ENCODE measurements at places on chromosomes 7 and 10.

DNA sequence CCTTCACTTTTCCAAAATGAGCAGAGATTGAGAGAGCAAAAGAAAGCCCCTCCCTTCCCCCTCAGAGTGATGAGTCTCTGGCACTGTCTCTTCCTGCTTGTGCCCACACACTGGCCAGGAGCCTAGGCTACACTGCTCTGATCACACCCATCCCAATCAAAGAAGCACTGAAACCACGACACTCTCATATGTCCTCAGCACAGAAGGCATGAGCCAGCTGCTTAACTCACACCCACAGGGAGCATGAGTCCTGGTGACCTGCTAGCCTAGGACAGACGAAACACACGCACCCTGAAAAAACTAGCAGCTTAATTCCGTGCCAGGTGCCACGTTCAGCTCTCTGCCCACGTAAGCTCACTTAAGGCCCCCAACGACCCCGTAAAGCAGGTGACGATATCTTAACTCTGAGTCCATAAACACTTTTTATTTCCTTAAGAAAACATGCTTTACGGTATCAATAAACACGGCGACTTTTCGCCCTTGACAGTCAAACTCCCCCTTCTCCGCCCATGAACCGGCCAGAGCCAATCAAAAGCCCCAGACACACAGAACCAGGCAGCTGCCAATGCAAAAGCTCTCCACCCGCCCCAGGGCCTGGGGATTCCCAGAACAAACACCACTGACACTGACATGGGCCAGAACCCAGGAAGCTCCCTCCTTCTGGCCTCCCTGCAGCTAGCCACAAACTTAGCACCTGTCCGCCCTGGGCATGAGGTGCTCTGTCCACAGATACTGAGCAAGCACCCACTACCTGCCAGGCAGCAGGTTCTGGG is 69.0 kb downstream of the TNRC18 start:
- no peak for DNase-seq

- DNase-seq = no peak
Measured at GRCh38 chr10:17820943-17821342, 11.8 kb downstream of the MRC1 start.

- no peak for DNase-seq
Measured at GRCh38 chr10:29897999-29898716, 161.2 kb downstream of the JCAD start.

DNA sequence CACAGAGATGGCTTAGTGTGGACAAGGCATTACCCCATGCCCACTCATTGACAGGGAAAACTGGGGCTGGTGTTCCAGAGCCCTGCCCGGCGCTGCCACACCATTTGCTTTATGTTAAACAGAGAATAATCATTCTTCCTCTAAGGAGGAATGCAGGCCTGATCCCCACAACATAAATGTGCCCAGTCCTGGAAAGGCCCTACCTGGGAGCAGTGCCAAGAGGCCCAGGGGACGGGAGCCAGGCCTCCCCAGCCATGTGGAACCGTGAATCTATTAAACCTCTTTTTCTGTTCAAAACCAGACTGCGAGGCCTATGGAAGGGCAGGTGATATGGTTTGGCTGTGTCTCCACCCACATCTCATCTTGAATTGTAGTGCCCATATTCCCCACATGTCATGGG is 264.1 kb downstream of the GRID1 start:
- peak; percentile 31 for DNase-seq

DNA sequence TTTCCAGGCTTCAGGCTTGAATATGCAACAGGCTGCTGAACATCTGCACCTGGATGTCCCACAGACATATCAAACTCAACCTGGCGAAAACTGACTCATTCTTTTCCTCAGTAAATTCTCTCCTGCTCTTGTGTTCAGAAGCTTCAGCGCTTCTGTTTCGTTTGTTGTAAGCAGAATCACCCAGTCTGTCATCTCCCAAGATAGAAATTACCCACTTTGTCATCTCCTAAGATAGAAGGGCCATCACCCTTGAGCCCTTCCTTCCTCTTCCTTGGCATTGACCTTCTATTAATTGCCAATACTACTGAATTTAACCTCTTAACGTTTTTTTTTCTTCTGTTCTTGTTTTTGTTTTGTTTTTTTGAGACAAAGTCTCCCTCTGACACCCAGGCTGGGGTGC is 59.7 kb downstream of the CPED1 start:
- no peak for DNase-seq

DNA sequence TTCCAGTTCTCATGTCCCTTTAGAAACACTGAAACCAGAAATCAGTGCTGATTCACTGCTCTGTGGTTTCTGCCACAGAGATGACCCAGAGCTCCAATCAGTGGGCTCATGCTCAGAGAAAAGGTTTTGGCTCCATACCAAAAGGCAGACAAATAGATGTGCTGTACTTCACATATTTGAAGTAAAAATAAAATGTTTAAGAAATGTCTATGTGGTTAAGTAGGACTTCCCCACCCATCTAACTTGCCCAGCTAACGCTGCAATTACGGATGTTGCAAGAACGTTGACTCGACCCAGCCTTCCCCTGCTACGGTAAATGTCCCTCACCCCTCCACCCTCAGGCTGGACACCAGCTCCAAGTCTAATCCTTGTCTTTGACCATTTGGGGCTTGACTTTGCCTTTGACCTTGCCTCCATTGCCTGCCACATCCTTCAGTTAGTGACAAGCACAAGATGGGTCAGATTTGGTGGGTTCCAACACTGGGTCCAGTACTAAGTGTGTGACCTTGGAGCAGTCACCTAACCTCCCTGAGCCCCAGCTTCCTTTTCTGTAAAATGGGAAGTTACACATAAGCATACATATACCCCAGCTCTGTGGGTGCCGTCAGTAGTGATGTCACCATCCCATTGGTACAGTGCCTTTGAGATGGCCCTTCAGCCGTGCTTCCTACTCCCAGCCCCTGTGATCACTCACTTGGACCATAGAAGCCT is 95.8 kb downstream of the CHST15 start:
- no peak for DNase-seq

DNA sequence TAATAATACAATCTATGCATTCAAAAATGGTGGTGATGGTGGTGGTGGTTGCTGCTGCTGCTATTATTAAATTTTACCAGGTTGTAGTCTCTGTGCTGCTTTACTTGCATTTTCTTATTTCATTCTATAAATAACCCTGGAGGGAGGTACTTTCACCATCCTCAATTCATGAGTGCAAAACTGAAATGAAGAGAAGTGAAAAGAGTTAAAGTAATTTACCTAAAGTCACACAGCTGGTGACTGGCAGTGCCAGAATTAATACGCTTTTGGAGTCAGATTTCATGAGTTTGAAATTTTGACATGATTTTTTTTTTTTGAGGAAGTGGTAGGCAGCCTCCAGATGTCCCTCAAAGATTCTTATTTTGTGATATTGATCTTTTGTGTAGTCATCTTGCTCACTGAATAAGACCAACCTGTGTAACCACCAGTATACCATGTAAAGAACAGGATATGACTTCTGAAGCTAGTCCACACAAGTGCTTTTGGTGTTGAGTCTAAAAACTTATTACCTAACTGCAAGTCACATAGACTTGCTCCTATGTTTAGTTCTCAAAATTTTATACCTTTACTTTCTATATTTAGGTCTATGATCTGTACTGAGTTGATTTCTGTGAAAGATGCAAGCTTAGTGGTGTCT is 218.8 kb downstream of the ZWINT start:
- no peak for DNase-seq

DNA sequence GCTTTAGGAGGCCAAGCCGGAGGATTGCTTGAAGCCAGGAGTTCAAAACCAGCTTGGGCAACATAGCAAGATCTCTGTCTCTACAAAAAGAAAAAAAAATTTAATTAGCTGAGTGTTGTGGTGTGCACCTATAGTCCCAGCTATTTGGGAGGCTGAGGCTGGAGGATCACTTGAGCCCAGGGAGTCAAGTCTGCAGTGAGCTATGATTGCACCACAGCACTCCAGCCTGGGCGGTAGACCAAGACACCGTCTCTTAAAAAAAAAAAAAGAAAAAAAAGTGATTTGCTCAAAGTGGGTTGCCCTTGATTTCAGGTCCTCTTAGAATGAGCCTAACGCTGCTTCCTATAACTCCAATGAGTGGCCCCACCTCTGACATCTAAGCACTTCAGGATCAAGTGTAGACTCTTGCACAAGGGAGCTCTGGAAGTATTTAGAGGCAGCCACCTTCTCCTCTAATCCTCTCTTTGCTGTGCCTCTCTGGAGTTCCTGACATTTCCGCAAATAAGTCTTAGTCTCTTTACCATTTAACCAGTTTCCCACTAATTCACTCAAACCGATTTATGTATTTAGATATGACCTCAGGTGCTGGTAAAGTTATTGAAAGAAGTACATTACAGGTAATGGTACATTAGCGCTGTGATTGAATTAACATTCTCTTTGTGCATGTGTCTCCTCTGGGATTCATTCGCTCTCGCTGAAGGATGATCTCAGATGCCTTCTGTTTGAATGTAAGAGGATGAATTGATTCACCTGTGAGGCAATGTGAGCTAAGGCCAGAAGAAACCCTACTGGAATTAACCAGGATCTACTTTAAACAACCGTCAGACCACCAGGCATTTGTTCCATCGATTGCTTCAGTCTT is 60.8 kb upstream of the CELF2 start:
- no peak for DNase-seq

DNA sequence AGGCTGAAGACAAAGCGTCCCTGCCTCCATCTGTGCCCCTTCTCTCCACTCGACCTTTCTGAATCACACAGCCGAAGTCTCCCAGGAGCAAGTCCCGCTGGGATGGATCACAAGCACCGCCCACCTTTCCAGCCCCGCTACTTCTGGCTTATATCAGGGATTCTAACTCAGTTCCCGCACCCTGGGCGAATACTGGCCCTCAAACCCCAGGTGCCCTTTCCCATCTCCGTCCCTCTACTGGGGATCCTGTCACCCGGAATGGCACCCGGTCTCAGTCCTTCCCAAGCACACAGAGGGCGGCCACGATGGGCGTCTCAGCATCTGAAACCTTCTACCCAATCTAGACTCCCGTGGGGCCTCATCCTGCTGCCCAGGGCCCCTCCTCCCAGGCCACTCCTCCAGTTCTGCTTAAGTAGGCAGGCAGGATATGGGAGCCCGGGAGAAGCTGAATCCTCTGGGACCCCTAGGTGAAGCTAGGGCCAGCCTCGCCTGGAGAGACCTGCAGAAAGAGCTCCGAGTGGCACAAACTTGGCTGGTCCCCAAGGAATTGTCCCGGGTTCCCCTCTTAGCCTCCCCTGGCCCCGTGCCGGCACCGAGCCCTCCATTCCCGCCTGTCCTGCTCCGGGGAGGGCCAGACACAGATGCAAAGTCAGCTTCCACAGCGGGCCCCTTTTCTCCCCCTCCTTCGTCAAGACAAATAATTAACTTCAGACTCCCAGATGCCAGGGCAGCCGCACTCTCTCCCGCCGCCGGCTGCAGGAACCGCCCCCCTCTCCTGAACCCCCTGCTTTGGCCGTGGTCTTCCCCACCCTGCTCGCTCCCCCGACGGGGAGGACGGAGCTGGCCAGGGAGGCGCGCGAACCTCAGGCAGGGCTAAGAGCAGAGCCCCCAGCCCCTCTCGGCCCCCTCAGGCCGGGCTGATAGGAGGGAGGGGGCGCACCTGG is 612 bp downstream of the KCP start:
- no peak for DNase-seq

DNA sequence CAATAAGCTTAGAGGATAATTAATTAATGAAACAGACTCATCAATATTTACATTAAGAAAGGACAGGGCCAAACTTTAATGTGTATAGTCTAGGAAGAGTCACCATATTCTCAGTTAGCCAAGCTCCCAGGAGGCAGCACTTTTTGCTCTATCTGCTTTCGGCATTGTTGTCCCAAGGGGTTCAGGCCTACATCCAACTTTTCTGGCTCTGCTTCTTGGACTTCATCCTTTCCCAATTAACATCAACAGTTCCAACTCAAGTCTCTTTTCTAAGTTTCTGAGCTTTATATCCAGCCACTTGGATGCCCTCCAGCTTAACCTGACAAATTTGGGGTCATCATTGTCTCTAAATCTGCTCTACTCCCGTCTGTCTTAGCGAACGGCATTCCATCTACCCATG is 42.8 kb downstream of the GLI3 start:
- DNase-seq = no peak

GRCh38 chr7:41835976-41836530 is 133.2 kb upstream of the INHBA start:
- DNase-seq = no peak

GRCh38 chr7:90723233-90723632 is 127.1 kb downstream of the CDK14 start:
- DNase-seq = no peak

DNA sequence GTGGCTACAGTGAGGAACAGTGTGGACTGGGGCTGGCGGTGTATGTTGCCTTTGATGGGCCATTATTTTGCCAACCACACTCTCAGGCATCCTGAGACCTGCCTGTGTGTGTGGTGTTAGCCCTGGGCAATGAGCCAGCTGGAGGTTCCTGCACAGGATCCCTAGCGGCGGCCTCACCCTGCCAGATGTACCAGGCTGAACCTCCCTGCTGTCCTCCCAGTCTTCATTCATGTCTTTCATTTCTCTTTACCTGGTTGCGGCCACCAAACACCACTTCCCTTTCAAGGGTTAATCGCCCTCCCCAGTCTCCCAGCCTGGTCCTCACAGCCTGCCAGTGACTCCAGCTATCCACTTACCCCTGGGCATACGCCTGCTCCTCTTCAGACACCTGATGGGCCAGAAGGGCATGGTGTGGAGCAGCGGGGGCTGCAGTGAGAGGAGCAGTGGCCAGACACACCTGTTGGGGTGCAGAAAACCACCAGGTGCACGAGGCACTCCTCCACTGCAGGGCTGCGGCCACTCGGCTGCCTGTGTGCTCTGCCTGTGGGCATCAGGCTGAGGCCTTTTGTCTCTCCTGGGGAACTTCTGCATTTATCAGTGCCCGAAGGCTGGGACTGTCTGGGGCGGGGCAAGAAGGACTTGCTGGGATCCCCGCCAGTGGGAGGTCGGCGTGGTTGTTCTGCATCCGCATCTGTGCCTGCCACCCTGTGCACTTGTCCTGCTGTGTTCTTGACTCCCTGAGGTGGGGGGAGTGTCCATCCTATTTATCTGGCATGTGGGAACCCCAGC is 111.6 kb downstream of the ARHGAP22 start:
- DNase-seq = peak; percentile 49

DNA sequence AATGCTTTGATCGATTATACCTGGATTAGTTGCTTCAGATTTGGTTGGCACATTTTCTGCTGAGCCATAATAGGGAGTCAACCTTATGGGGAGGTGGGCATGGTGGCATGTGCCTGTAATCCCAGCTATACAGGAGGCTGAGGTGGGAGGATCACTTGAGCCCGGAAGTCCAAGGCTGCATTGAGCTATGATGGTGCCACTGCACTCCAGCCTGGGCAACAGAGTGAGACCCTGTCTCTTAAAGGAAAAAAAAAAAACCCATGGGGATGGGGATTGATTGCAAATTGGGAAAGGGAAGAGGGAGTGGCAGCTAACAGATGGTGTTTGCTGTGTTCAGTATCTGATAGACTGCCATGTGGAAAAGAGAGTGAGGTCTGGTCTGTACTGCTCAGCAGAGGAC is 11.1 kb downstream of the STK17A start:
- DNase-seq = no peak

All from type B pancreatic cell (in vitro differentiated cells).